CD8-positive, alpha-beta memory T cell (primary cell): ENCODE measurements at places on chromosomes 16 and 17. TPM values are rescaled to one million over a fixed set of nuclear protein-coding genes. Genes with fewer than 3 reads are reported as not detected.

- no peak overlapping the region for H3K4me3 ChIP-seq
- no peak for DNase-seq
- no peak overlapping the region for H3K27ac ChIP-seq
- peaks cover 15% of the 10 kb centered on the region for H3K4me1 ChIP-seq
Measured at GRCh38 chr17:44115585-44116415, 7.6 kb downstream of the HDAC5 start.

DNA sequence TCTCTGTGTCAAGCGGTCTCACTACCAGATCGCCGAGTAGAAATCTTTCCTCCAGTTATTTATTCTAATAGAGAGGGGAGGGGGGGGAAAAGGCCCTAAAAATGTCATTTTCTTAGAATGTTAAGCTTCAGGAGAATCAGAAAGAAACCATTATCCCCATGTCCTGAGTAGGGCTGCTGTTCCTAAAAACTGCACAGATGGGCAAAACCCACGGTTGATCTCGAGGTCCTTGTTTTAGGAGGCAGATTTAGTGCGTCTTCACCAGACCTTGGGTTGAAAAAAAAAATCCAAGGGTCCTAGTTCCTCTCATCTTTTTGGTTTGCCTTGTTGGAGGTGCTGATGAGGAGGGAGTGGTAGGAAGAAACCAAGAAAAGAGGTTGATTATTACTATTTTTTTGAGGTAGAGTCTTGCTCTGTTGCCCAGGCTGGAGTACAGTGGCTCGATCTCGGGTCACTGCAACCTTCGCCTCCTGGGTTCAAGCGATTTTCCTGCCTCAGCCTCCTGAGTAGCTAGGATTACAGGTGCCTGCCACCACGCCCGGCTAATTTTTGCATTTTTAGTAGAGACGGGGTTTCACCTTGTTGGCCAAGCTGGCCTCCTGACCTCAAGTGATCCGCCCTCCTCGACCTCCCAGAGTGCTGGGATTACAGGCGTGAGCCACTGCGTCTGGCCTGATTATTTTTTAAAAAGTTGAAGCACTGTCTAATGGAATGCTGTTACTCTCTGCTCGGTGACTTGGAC lies 1.4 kb downstream of the CBFB start:
- DNase-seq: no peak
- H3K4me3 ChIP-seq: peak overlapping the region; percentile 89
- peak overlapping the region; percentile 83 for H3K27ac ChIP-seq

ADAM11 gene
- 0.35 TPM for total RNA-seq

RCVRN gene
- total RNA-seq: not detected

PIK3R6 gene
- total RNA-seq: 0.18 TPM
